ENCODE measurements at places on chromosomes 11 and 22.

- peak; percentile 84 for DNase-seq
Observed at GRCh38 chr22:24146791-24147353, 34.4 kb upstream of the SUSD2 start.

- DNase-seq: no peak
Observed at GRCh38 chr11:16110886-16111285, 245.5 kb downstream of the SOX6 start.

- no peak for DNase-seq
Observed at GRCh38 chr11:102749101-102749722, 24.5 kb upstream of the MMP8 start.

GRCh38 chr11:70788248-70789022 lies 390.1 kb downstream of the CTTN start:
- peak; percentile 80 for DNase-seq

GRCh38 chr11:72229336-72229924 lies 4.9 kb downstream of the INPPL1 start:
- no peak for DNase-seq

DNA sequence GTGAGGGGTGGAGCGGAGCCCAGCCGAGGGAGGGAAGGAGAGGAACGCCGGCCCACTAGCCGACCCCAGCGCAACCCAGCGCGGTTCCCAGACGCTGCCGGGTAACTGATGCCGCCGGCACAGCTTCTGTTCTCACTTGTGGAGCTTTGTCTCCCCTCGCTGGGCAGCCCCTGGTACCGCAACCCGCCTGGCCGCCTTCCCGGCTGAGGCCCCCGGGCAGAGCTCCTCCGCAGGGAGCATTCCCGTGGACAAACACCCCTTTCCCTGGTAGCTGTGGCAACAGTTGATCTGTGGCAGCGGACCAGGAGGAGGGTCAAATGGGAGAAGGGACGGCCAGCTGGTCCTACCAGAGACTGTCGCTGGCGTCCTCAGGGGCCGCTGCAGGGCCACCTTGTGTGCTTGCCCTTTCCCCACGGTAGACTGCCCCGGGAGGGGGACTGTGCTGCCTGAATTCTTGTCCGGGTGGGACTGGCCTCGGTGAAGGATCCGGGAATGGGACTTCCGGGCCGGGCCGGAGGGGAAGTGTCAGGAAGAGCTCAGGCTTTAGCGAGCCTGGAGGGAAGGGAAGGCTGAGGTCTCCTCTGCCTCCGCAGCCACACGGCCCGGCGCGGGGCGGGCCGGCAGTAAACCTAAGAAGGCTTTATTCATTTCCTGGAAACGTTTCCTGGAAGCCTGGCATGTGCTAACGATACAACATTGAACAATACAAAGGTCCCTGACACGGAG lies 468.0 kb downstream of the OPCML start:
- DNase-seq: peak; percentile 1

DNA sequence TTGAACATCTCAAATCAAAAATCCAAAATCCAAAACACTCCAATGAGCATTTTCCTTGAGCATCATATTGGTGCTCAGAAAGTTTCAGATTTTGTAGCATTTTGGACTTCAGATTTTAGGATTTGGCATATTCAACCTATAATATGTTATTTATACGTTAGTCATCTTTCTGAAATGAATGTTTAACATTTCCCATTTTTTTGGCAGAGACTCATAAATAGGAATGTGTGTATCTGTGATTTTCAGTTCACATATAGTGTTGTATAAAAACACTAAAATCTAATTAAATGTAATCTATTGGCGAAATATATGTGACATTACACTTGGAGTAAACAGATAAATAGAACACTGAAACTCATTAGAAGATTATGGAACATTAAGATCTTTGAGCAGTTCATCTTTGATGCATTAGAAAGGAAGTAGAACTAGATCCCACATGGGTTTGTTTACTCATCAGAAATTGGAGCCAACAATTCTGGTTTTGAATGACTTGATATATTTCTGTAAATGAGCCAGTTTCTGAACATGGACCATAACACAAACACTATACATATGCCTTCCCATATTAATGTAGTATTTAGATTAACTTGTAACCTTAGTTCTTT lies 153.1 kb downstream of the UVRAG start:
- DNase-seq: peak; percentile 22

DNA sequence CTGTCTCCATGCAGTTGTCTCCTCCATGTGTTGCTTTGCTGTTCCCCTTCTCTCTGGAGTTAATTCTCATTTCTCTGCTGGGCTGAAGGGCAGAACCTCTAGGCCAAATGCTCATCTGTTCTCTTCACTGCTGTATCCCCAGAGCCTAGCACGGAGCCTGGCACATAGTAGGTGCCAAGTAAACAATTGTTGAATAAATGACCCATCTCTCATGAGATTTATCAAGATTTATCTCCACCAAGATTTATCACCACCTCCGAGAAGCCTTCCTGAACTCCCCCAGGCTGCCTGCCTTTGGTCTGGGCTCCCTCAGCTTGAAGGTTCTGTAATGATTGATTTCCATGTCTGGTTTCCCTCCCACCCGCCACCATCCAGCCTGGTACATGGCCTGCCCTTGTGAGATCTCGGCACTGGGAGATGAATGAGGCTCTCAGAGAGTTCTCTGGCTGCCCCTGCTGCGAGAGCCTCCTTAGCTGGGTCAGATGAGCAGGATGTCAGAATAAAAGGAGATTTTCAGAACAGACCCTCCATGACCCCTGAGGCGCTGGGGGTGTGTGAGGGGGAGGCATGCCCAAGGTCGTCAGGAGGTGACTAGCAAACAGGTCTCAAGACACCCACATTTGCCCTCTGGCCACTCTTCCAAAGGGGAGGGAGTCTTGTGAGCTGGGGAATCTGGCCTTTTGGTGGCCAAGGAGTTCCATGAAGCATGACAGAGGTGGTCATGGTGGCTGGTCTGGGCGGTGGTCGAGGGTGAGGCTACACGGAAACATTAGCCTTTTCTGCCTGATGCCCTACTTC lies 2.4 kb upstream of the GDPD5 start:
- no peak for DNase-seq

GRCh38 chr11:128151338-128151737 lies 436.0 kb downstream of the ETS1 start:
- no peak for DNase-seq

GRCh38 chr11:122383186-122383585 lies 267.2 kb upstream of the BLID start:
- DNase-seq: no peak

GRCh38 chr11:65571940-65572339 lies 398 bp upstream of the FAM89B start:
- DNase-seq: peak; percentile 54

DNA sequence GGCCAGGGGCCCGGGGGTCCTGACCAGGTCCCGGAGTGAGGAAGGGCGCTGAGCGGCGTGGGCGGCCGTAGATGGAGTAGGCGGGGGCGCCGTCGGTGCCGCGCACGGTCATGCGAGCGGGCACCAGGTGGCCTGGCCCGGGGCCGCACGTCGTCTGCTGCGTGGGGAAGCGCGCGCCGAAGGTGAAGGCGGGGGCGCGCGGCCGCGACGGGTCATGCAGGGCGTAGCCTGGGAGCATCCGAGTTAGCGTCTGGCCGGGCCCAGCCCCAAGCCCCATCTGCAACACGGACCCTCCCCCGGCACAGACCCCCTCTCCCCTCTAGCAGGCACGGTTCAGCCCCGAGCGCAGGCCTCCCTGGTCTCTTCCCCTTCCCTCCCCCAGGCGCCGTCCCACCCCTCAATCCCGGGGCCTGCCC lies 1.7 kb upstream of the TYMP start:
- DNase-seq: no peak

- DNase-seq: peak; percentile 33
Observed at GRCh38 chr22:20494978-20495860, at the start of gene KLHL22. TSS of gene KLHL22 (minus strand) at chr22:20495795. CDS start at chr22:20489211, 6,584 bp downstream.

DNA sequence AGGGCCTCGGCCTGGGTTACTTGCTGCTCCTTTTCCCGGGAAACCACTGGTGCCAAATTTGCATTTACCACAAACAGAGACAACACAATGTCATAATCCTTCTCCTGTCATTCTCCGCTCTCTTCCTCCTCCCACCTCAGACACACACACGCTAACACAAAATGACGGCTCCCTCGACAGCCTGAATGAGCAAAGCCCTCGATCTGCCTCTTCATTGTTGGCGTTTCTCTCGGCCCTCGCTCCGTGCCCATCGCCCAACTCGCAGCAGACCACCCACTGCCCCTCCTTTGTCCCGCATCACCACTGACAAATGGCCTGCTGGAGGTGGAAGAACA lies 12.5 kb upstream of the TCF20 start:
- no peak for DNase-seq

GRCh38 chr22:38832005-38832978 lies 11.5 kb downstream of the NPTXR start:
- no peak for DNase-seq

GRCh38 chr11:60897496-60897895 lies 8.9 kb downstream of the PRPF19 start:
- DNase-seq: no peak

DNA sequence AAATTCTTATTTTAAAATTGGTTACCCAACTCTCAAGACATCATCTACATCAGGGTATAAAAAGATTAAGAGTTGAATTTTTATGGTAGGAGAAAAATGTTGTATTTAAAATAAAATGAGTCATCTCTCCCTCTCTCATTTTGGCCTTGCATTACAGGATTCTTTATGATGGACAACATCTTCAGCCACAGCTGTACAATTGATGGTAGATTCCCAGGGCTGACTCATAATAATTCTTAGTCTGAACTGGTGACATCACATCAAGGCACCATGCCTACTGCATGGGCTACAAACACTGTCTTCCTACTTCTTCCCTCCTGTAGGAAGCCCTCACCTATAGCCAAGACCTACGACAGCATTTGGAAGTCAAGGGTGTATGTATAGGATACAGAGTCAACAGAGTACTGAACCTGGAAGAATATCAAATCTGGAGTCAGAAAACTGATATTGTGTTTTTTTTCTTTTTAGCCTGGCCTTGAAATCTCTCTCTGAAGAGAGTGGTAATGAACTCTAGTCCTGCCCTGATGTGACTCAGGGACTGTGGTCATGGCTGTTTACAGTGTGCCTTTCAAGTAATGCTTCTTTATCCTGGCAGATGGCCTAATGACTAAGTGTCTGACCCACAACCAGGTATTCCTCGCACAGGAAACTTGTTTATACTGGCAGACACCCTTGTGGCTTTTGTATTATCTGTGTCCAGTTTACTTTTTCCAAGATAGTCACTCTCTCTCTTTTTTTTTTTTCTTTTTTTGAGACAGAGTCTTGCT lies 32.5 kb downstream of the MRGPRX2 start:
- peak; percentile 64 for DNase-seq

- no peak for DNase-seq
Observed at GRCh38 chr11:78397398-78397797, 20.2 kb downstream of the GAB2 start.

DNA sequence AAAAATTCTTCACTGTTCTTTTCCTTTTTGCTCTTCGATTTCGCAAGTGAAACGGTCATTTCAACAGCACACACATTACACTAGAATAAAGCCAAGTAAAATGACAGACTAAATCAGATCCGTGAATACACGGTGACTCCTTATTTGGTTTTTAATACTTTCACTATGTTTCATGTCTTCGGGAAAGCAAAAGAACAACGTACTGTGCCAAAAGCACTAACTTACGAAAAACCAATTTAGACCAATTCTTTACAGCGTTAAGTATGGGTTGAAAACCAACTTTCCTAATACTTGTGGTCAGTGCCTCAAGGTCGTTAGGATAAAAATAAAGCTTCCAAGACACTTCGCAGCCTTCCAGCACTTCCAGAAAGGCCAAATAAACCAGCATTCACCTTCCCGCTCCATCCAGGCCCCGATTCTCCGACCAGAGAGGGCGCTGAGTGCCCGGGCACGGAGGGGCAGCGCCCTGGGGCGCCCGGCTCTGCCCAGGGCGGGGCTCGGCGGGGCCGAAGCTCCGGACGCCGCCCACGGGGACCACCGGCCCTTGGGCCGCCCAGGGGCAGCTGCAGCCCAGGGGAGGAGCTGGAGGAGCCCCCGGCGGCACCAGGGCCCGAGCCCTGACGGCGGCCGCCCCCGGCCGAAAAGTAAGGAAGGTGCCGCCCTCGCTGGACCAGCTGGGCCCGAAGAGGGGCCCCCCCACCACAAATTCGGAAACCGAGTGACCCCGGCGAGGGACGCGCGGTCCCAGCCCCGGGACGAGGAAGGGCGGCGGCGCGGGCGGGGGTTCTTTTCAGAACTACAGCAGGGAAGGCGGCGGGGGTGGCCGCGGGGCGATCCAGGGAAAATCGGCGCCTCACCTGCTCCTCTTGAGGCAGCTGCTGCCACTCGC lies 499 bp downstream of the ATL3 start:
- DNase-seq: peak; percentile 70

DNA sequence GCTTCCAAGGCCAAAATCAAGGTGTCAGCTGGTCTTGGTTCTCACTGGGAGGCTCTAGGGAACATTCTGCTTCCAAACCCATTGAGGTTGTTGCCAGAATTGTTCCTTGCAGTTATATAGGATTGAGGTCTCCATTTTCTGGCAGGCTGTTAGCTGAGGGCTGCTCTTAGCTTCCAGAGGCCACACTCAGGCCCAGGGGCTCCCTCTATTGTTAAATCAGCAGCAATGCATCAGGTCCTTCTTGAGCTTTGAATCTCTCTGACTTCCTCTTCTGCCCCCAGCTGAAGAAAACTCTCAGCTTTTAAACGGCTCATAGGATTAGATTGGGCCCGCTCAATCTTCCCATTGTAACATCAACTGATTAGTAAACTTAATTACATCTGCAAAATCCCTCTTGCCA lies 39.3 kb upstream of the BSX start:
- DNase-seq: peak; percentile 51

- DNase-seq: no peak
Observed at GRCh38 chr11:329886-330253, 9.2 kb upstream of the IFITM3 start.

DNA sequence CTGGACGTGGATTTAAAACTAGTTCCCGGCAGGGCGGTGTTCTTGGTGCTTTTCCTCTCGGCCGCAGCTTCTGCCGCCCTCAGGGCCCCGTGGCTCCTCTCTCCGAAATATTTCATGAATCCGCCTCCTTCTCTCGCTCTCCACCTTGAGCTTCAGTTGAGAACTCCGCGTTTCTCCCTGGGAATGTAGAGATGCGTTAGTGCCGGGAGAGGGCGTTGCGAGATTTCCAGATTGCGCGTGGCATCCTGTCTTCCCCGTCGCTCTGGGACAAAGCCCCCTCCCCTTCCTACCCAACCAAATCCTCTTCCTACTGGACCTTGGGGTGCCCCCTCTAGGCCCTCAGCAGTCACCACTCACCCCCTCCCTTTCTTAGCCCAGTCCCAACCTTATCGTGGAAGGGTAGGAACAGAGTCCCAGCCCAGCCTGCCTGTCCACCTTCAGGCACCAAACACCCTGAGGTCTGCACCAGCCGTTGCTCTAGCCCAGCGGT lies 15.5 kb upstream of the RAC2 start:
- peak; percentile 75 for DNase-seq

DNA sequence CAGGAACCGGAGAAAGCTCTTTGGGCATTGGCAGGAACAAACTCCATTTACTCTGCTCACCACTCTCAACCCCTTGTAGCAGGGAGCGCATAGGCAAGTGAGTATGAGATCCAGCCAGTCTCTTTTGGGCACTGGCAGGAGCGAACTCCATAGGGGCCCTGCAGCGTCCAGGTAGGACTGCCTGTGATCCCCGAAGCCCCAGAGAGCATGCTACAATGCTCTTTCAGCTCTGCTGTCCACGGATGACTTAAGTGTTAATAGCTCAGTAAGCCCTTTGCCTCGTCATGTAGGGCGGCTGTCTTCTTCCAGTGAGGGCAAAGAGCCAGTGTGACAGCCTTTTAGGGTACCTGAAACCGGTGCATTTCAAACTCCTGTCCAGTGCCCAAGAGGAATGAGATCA lies 1525.6 kb upstream of the RAG2 start:
- DNase-seq: no peak

Data from fibroblast of the aortic adventitia (primary cell).